Chondrocyte (in vitro differentiated cells): ENCODE measurements at places on chromosomes 7 and 10. TPM values are rescaled to one million over a fixed set of nuclear protein-coding genes. Genes with fewer than 3 reads are reported as not detected.

PTF1A gene
- not detected in 3 replicates for total RNA-seq

GRCh38 chr10:121831777-121832176 lies 96.1 kb downstream of the ATE1 start:
- DNase-seq = no peak

DNA sequence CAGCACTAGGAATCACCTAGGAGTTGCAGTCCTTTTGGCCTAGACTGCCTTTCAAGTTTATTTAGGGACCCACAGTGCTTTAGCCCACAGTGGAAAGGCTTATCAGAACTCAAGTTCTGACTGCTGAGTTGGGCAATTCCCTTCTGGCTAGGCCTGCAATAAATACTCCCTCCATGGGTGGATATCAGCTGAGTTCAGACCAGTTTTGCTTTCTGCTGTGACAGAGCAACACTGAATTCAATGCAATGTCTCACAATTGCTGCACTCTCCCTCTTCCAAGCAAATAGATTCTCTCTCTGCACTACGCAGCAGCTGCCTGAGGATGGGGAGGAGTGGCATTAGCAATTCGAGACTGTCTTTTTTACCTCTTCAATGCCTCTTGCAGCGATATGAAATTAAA lies 1153.3 kb downstream of the SORCS1 start:
- DNase-seq = no peak

CH25H gene
- not detected in 3 replicates for total RNA-seq

- DNase-seq = no peak
These were observed 14.4 kb downstream of the PROSER2 start for GRCh38 chr10:11837372-11838161.

DNA sequence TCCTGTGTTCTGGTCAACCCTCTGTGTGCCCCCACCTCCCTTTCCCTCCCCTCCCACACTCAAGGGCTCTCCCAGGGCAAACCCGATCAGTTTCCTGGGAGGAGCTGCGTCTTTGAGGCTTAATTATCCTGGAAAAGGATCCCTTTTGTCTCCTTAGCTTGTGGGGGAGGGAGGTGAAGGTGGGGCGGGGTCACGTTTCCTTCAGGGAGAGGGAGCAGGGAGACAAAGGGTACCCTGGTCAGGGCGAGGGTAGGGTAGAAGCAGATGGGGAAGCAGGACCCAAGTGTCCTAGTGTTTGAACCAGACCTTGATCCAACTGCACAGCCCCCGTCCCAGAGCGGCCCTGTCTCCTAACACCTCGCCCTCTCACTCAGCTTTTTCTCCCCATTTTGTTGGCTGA lies 90.1 kb downstream of the HIF1AN start:
- DNase-seq = no peak

- DNase-seq = peak; percentile 87
These were observed 79.2 kb downstream of the NKX6-2 start for GRCh38 chr10:132706701-132707100.

GRCh38 chr7:142338633-142339501 lies 81.0 kb upstream of the PRSS58 start:
- no peak for DNase-seq

DNA sequence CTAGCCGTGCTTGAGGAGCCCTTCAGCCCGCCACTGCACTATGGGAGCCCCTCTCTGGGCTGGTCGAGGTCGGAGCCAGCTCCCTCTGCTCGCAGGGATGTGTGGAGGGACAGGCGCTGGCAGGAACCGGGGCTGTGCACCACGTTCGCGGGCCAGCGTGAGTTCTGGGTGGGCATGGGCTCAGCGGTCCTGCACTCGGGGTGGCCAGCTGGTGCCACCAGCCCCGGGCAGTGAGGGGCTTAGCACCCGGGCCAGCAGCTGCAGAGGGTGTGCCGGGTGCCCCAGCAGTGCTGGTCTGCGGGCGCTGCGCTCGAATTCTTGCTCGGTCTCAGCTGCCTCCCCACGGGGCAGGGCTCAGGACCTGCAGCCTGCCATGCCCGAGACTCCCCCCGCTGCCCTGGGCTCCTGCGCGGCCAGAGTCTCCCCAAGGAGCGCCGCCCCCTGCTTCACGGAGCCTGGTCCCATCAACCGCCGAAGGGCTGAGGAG lies 90.8 kb upstream of the NRG3 start:
- peak; percentile 91 for DNase-seq

GRCh38 chr10:91012502-91012901 lies 91.6 kb upstream of the ANKRD1 start:
- no peak for DNase-seq

ASB13 gene
- total RNA-seq = 13.8 to 14.9 TPM (median 14.0 TPM) in 3 replicates

TCTN3 gene
- 32.7 to 54.6 TPM (median 35.8 TPM) in 3 replicates for total RNA-seq

GRCh38 chr10:77974396-77975074 lies 48.0 kb upstream of the DLG5 start:
- peak; percentile 12 for DNase-seq

GRCh38 chr7:151758622-151759540 lies 118.0 kb downstream of the PRKAG2 start:
- DNase-seq = peak; percentile 87
